ENCODE measurements at places on chromosomes 13 and 19.

DNA sequence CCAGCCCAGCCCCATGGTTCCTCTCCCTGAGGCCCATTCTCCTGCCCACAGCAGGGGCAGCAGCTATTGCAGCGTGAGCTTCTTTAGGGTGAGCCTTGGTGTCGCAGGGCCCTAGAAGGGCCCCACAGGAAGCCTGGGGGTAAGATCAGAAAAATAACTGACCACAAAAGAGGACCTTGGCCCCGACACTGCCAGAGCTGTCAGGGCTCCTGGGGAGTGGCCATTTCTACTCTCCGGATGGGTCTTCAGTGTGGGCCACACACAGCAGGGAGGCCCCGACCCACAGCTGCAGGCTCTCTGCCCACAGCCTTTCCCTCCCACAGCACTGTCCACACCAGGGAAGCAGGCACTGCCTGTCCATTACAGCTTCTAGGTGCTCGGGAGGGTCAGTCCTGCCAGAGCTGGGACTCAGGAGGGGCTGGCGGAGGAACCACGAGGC, 3.5 kb upstream of the SIGLEC8 start:
- DNase-seq: no peak

DNA sequence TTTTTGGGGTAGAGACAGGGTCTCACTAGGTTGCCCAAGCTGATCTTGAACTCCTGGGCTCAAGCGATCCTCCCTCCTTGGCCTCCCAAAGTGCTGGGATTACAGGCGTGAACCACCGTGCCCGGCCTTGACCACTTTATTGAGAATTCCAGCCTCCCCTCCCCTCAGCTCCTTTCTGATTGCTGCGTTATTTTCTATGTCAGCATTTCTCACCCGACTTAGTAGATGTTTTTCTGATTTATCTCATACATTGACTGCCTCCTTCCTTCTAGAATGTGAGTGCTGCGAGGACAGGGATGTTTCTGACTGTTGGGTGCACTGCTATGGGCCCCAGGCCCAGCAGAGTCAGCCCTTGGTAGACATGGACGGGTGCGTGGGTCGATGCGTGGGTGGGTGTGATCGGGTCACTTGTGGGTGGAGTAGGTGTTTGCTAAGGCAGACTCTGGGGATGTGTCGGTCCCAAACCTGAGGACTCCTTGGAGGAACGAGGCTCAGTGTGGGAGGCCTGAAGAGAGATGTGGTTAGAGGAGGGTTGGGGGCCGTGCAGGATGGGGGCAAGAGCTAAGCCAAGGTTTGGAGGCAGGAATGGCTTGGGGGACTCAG, 34.2 kb upstream of the NCCRP1 start:
- no peak for DNase-seq

- DNase-seq: no peak
Measured at GRCh38 chr19:40908976-40909375, 26.9 kb upstream of the CYP2A7 start.

DNA sequence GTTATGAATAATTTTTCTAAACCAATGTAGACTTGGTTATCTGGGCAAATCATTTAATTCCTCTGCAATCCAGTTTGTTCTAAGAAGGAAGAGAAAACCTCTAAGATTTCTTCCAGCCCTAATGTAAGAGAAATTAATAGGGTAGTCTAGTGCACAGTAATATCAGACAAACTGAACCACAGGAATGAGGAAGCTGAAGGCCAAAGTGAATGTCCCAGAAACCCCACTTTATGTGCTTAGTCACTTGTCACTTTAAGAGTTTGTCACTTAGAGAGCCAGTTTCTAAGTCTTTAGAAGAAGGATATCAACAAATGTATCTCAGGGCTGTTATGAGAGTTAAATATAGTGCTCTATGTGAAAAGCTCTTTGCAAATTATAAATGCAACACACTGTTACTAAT, 750.6 kb downstream of the DIAPH3 start:
- DNase-seq: no peak

- DNase-seq: no peak
Measured at GRCh38 chr19:5093948-5094718, 125.2 kb downstream of the KDM4B start.

GRCh38 chr19:12794971-12795381, 3.7 kb downstream of the JUNB start:
- DNase-seq: no peak

DNA sequence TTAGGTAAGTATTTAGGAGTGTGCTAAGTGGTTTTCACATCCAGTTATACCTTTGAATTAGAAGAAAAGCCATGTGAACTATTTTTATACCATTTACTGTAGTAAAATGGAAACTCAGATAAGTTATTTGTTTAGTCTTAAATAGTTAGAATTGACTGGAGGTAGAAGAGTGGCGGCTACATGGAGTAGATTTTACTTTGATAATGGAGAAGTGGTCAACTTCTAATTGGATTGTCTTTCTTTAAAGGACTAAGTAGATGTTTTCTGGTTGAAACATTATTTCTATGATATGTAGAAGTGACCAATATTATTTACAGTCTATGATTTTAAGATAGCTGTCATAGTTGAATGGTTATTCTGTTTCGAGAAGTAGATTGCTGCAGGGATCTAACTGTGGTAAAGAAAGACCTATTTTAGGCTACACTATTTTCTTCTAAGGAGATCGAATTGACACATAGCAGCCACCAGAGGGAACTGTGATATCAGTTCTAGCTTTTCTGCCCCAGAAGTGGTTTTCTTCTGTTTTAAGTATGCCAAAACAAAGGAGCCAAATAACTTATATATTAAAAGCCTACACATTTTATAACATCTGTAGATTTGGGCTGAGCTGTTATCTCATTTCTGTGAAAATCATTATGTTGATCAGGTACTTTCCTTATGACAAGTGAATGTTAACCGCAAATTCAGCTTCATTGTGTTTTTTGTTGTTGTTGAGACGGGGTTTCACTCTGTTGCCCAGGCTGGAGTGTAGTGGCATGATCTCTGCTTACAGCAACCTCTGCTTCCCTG, 26.1 kb downstream of the ZMYM2 start:
- no peak for DNase-seq

DNA sequence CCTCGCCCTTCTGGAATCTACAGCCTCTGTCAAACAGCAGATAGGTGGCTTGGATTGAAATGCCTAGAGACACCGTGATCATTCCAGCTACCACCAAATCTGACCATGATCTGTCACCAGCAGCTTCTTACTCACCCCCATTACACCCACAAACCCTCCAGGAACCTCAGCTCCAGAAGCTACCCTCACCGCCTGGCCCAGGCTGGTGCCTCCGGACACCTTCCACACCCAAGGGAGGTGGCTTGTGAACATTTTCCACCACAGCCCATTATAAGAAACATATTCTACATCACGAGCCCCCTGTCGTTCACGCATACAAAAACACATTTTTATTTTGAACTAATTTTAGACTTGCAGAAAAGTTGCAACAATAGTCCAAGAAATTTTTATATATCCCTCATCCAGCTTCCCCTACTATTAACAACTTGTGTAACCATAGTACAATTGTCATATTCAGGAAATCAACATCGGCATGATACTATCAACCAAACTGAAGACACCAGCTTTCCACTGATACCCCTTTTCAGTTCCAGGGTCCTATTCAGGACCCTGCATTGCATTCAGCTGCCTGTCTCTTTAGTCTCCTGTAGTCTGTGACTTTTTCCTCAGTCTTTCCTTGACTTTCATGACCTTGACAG, 15.4 kb upstream of the UBE2L5 start:
- DNase-seq: no peak

GRCh38 chr19:29761575-29762232, 46.6 kb upstream of the C19orf12 start:
- DNase-seq: no peak

GRCh38 chr13:110128546-110128945, 178.4 kb downstream of the COL4A1 start:
- no peak for DNase-seq

GRCh38 chr19:38079926-38080380, 144.1 kb downstream of the DPF1 start:
- DNase-seq: peak; percentile 95

DNA sequence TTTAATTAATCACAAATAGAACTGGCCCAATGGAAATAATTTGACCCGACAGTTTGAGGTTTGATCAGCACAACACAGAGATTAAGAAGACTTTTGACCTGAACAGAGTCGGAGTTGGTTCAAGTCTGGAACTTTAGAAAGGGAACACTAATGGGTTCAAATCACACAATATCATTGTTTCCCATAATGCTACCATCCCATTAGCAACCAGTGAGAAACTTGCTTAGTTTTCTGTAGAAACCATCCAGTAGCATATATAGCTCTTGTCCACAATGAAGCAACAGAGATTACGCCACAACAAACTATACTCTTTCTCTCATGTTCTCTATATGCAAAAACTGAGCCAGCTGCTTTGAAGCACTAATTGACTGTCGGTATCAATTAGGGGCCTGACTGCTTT, 376.9 kb upstream of the SPRY2 start:
- no peak for DNase-seq

DNA sequence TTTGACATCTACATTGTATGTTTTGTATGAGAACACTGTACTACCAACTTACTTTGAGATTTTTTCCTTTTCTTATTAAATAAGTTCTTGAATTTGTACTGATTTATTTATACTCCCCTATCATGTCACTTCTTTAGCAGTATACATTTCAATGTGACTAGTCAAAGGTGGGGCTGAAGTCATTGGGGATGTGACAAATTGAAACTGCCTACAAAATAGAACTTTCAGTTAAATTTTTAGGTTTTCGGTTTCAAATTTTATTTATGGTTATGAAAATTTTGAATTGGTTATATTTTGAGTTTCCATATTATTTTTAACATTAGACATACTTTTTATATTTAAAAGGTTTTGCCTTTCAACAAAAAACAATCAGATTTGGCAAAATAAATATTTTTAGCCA, 221.6 kb downstream of the NBEA start:
- no peak for DNase-seq
